Stimulated activated CD8-positive, alpha-beta memory T cell treated with anti-CD3 and anti-CD28 coated beads, Interleukin-15, amount 100 ng/mL, for 48 hours (primary cell): ENCODE measurements at places on chromosomes 16 and 17.

- no peak for DNase-seq
These were observed 10.0 kb downstream of the SLC22A31 start for GRCh38 chr16:89190150-89190958.

- DNase-seq, result no peak
These were observed 163.3 kb downstream of the ANKFN1 start for GRCh38 chr17:56316604-56317003.

GRCh38 chr17:19374136-19374535, 4.2 kb upstream of the MAPK7 start:
- DNase-seq, result no peak

- no peak for DNase-seq
These were observed 210.2 kb downstream of the MSI2 start for GRCh38 chr17:57466521-57466920.

DNA sequence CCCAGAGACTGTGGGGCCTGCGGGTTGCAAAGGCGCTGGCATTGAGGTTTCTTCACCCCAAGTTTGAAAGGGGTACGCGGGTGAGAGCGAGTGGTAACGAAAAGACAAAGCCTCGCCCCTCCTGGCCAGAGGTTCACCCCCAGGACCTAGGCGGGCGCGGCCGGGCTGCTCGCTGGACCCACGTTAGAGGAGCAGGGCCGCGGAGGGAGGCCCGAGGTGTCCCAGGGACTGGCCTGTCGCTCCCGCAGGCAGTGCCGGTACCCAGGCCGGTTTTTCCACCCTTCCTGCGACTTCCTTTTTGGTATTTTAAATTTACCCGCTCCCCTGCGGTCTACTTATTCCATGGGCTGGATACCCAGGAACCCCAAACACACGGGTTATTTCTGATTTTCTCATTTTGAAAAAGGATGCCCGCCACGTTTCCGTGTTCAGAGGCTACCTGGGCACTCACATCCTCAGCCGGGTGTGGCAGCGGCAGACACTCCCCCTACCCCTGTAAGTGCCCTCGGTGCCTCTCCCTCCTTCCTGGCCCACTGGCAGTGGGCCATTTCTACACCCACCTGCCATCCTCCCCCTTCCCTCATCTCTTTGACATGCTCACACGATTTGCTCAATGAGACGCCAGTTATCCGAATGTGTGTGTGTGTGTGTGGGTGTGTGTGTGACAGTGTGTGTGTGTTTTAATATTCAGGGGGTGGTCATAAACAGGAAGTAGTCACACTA, 1.6 kb upstream of the FOXL1 start:
- no peak for DNase-seq

DNA sequence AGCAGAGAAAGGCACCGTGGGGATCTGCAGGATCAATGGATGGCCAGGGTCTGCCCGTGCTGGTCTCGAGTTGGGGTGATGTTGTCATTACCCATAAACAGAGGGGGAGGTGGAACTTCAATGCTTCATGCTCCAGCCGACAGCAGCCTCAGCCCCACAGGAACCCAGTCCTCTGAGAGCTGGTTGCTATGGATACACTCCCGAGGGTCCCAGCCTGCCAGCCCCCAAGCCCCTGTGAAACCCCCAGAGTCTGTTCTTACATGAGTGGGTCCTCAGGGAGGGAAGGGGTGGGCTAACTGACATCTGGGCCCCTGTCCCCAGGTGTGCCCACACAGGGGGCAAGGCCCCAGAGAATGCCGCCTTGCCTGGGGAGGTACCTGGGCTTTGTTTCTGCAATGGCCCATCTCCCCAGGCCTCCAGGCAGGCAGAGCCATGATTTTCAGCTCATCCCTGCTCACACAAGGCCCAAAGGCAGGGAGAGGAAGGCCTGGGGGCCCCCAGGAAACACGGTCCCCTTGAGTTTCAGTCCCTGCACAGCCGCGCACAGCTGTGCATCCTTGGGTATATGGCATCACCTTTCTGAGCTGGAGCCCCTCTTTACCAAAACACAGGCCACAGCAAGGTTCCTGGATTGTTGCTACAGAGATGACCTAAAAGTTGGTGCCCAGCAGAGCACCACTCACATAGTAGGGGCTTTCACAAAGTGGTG, 223.7 kb downstream of the ZNF423 start:
- no peak for DNase-seq

DNA sequence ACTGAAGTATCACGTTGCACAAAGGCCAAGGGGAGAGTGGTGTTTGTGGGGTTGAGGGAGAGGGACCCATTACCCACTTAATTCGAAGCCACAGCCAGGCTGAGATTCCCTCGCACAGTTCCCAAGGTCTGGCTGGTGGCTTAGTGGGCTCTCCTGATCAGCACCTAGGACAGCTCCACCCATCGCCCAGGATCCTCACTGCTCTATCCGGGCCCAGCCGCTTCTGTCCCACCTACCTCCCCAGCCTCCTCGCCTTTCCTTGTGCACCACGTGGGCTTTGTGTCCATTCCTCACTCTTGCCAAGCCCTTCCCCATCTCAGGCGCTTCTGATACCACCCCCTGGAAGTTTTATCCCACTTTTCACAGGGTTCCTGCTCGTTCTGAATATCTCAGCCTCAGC, 163.5 kb downstream of the CCT6B start:
- DNase-seq, result no peak

DNA sequence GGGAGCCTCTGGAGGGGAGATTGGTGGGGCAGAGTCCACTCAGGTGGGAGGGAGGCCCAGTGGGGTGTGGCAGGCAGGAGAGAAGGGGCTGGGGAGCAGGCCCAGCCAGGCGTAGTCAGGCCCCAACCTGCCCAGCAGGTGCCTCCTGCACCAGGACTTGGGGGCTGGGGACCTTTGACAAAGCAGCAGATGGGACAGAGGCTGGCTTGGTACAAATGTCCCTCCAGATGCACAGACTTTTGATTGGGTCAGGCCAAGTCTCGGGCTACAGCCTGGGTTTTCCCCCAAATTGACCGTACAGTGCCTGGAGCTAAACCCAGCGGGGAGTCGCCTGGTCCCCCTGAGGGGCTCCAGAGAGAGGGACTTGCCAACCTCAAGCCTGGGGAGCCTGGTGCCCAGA, 411 bp downstream of the GGT6 start:
- no peak for DNase-seq

GRCh38 chr16:79571903-79572535, 28.5 kb downstream of the MAF start:
- no peak for DNase-seq

DNA sequence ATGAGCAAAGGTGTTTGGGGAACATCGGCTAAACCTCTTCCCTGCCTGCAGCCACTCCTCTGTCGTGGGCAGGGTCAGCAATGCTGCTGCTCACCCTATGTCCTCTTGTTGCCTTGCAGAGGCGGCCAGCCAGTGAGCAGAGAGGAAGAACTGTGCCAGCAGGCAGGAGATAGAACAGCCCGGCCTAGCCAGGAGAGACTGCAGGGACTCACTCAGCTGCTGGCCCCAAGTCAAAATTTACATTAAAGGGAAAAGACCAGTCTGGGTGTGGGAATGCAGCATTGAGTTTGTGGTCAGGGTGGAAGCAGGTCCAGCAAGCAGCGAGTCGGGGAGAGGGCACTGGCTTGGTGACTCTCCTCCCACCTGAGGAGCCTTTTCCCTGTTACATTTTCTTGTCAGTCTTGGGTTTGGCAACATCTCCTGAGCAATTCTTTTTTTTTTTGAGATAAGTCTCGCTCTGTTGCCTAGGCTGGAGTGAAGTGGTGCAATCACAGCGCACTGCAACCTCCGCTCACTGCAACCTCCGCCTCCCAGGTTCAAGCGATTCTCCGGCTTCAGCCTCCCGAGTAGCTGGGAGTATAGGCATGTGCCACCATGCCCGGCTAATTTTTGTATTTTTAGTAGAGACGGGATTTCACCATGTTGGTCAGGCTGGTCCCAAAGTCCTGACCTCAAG, 22.7 kb downstream of the LIG3 start:
- no peak for DNase-seq

DNA sequence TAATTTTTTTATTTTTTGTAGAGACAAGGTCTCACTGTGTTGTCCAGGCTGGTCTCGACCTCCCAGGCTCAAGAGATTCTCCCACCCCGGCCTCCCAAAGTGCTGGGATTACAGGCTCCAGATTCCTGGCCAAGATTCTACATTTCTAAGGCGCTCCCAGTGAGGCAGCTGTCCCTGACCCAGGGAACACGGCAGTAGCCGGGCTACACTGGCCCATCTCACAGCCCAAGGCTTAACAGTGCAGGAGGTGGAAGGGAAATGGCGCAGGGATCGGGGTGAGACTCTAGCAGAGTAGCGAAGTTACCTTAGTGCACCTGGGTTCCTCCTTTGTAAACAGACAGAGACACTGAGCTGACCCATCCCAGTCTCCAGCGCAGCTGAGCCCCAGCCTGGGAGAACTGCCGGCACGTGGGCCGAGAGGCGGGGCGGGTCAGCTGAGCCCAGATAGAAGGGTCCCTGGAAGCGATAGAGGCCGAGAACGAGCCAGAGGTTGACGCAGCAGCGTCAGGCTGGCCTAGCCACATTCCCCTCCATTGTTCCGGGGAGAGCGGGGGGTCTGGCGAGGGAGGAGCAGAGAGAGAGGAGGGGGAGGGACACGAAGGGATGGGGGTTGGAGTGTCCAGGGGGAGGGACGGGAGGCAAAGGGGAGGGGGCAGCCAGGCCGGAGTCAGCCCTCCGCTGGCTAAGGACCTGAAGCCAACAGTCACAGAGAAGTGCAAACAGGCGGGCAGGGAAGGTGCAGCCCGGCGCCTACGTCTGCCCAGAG, 2.5 kb downstream of the CARHSP1 start:
- no peak for DNase-seq

- no peak for DNase-seq
These were observed 703.7 kb upstream of the SOX9 start for GRCh38 chr17:71417142-71417541.

DNA sequence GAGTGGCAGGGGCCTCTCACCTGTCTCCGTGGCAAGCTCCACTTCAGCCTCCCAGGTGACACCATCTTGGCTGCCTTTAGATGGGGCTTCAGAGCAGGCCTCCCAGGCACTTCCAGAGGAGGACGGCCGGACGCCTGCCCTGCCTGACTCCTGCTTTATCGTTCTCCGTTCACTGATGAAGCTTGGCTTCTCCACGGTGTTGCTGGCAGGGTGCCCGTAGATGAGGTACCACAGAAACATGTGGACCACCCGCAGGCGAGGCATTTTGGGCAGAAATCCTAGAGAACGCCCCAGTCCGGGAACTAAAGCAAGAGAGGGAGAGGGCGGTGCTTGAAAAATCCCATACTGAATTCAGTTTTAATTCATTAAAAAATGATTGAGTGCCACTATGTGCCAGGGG, 54.5 kb downstream of the GTF3C1 start:
- no peak for DNase-seq

- DNase-seq, result no peak
These were observed 3.9 kb upstream of the ARHGAP17 start for GRCh38 chr16:25018972-25019617.

GRCh38 chr16:29790949-29791844, 646 bp downstream of the KIF22 start:
- no peak for DNase-seq

GRCh38 chr16:65005696-65006095, 116.2 kb downstream of the CDH11 start:
- DNase-seq, result no peak

GRCh38 chr16:50302472-50303005, 36.2 kb downstream of the ADCY7 start:
- DNase-seq, result no peak

DNA sequence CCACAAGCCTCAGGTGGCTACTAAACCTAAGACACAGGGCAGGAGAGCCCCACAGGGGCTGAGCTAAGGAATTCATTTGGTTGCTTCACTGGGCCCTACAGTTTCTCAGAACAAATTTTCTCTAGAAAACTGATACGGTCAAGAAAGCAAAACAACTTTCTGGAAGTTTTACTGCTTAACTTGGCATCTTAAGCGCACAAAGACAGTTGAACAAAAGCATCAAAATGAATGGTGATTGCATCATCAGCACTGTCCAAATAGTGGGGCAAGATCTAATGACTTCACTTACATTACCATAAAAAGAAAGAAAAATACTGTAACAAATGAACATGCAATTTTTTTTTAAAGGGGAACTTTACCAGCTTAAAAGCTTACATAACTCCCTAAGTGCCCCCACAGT, 47.6 kb downstream of the XPO6 start:
- no peak for DNase-seq

DNA sequence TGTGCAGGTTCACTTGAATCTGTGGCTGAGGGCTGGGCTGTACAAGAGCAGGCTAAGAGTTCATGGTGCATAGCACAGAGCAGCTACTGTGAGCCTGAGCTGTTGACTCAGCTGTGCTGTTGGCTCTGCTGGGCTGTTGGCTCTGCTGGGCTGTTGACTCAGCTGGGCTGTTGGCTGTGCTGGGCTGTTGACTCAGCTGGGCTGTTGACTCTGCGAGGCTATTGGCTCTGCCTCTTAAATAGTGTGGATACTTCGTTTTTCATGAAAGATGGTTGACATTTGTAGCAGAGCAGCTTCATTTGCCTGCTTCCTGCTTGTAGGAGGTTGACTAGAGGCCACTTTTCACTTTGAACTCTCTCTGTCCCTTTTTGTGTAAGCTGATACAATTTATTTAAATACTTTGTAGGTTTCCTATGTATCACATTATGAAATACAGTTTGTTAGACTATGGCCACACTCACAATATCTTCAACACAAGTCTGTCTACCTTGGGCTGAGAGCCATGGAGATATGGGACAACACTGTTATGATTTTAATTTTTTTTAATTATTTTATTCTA, 40.3 kb upstream of the CCNF start:
- no peak for DNase-seq

DNA sequence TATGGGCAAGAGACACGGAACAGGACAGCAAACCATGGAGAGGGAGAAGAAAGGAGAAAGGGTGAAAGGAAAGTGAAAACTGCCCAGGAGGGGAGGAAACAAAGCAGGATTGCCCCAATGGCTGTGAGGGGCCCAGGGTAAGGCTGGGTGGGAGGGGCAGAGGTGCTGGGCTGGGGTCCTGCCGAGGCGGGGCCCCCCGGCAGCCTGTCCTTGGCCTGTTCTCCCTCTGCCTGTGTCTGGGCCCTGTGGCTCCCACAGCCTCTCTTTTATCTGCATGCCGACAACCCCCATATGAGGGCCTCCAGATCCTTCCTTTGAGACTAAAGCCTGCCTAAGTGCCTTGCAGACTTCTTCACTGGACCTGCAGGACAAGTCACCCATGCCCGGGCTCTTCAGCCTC, 15.5 kb downstream of the ZNHIT3 start:
- DNase-seq, result no peak

- no peak for DNase-seq
These were observed 6.3 kb downstream of the C17orf75 start for GRCh38 chr17:32335687-32336086.

DNA sequence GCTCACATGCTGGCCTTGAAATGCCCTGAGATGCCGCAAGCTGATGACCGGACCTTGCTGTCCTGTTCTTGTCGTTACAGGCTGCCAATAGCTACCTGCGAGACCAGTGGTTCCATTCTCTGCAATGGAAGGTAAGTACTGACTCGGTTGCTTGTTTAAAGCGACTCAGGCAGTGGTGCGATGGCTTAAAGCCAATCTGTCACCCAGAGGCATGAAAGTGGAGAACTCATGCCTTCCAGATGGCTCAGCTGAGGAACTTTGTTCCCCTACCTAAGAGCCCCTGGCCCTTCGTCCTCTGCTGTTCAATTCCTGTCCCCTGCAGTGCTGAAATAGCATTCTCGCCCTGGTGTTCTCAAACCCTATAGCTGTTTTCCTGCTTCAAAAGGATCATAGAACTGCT, 158.3 kb upstream of the PLCG2 start:
- no peak for DNase-seq
